ENCODE measurements at places on chromosomes 1 and 21.

DNA sequence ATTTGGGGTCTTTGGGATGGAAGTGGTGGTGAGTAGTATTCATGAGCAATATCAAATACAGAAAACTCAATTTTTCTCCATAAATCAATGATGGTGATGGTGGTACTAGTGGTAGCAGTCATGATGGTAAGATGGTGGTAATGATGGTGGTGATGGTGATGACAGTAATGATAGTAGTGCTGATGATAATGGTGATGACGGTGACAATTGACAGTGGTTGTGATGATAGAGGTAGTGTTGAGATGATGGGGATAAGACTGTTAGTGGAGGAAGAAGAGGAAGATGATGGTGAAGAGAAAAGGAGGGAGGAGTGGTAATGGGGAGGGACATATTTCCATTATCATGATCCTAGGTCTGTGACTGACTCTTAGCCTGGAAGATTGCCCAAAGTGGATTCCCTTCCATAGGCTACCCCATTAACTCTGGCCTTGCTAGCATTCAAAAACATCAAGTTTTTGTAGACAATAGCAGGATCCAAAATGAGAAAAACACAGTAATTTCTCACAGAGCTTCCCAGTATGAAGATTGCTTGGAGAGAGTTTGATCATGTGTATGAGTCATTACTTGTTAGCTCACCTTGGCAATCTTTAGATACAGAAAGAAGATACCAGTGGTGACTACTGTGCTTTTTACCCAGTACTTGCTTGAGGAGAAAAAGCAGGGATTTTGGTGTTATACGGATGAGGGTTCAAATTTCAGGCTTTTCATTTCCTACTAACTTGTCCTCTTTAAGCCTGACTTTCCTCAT lies 93.9 kb downstream of the ATP1A1 start:
- no peak for DNase-seq

DNA sequence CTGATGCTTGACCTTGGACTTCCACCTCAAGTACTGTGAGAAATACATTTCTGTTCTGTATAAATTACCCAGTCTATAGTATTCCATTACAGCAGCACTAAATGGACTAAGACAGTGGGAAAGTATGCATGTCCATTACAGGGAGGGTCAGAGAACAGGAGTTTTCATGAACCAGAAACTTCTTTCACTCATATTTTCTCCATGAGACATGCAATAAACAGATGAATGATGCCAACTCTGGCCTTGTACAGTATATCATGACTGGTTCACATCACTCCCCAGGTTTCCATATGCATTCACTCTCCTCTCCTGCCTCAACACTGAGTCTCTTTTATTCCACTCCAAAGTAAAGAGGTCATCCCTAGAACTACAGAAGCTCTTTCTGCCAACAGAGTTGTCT lies 4.5 kb upstream of the IFI16 start:
- DNase-seq: no peak

GRCh38 chr1:163069142-163069541 lies at the start of gene RGS4:
Gene RGS4 (plus strand): TSS chr1:163069361. CDS start chr1:163069485, 124 bp downstream.
- peak; percentile 97 for DNase-seq

DNA sequence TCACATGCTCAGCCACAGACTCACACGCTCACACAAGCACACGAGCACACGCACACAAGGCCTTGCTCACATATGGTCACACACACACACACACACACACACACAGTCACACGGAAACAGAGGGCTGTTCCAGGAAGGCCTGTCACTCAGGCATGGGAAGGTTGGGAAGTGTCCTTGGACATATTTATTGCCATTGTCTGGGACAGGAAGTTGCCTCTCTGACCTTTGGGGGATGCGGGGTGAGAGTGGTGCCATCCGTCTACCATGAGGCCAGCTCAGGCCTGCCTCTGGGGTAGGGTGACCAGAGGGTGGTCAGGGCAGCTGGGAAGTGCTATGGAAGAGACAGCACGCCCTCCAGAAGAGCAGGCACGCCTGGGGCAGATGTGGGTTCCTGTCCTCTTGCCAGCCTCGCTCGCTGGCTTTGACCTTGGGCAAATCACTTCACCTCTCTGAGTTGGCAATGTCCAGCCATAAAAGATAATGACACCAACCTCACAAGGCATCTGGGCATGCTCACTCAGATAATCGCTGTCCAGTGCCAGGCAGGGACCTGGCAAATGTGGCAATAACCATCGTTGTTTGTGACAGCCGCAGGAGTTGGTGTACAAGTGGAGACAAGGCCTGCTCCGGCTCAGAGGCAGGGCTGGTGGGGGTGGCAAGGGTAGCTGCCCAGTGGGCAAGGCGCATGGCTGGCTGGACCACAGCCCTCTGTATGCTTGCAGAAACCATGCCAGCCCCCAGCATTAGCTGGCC lies 8.0 kb upstream of the GUCA2A start:
- peak; percentile 21 for DNase-seq

DNA sequence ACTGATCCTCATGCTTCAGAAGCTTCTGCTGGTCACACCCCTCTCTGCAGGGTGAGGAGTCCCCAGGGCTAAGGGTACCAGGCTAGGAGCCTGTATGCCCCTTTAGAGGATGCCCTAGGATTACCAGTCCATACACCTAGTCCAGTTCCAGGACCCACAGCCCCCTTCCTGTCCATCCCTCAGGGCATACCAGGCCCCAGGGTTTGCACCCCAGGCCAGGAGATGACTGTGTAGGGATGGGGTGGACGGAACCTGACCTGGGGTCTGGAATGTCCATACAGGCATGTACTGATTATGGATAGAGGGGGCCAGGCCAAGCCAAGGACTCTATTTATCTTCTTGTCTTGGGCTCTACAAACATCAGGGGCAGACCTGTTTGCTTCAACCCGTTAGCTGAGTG lies 34.9 kb downstream of the TRIM67 start:
- no peak for DNase-seq

DNA sequence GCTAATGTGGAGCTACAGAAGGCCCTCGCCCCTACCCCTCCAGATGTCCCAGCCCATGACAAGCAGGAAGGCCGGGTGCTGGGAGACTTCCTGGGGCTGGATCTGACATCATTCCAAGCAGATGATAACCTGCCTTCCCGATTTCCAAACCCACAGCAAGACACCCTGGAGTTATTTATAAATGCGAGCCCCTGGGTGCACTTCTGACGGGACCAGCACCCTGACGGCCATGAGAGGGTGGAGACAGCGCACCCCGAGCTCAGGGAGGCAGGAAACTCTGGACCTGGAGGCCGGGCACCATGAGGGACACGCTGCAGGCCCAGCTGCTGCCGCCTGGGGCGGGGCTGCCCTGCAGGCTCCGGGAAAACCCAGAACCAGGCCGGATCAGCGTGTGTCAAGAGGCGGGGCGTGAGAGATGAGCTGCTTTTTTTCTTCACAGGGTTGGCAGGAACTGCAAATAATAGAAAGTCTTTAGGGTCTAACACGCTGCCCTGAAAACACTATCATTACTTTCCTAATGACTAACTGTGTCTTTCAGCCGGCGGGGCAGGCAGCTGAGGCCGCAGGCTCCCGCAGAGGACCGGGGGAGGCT lies 2.5 kb upstream of the PCBP3 start:
- DNase-seq: peak; percentile 85

DNA sequence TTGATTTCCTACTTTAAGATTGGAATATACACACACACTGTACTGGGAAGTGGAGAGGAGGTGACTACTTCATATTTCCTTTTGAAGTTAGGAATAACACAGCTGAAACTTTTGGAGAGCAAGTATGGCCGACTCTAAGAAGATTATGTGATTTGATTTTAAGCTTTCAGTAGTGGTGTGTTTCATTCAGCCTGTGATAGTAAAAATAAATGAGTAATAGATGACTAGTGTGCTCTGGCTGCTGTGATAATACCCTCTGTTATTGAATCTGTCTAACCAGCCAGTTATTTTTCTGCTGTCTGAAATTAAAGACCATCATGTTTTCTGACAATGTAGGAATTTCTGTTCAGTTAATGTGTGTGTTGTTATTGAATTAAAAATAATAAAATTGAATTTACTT lies 48.3 kb downstream of the CTTNBP2NL start:
- DNase-seq: no peak

- peak; percentile 6 for DNase-seq
These were observed 165.9 kb downstream of the ADGRL4 start for GRCh38 chr1:78840453-78841271.

- DNase-seq: no peak
These were observed 62.1 kb downstream of the PIK3R3 start for GRCh38 chr1:46070164-46070814.

DNA sequence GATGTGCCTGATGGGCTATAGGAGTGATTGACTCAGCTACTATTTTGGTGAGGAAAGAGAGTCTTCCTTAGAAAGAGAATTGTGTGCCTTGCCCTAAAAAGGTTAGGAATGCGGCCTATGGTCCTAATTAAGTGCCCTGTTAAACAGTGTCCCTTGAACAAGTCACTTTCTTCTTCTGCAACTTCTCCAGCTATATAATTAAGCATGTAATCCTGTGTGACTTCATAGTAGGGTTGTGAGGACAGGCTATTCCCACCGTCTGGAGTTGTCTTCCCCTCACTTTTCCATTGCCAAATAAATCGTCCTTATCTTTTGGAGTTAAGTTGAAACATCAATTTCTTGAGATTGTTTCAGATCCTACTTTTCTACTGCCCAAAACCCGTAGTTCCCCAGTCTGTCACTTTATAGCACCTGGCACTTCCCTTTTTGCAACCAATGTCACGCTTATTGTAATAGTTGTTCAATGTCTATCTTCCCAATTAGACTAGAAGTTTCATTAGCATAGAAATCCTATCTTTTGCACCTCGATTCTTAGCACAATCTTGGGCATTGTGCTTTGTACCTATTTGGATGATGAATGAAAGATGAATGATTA lies 27.6 kb upstream of the SLC16A1 start:
- DNase-seq: no peak

GRCh38 chr1:203506858-203507626 lies 13.1 kb downstream of the OPTC start:
- DNase-seq: peak; percentile 40

GRCh38 chr1:53370369-53370961 lies 42.6 kb upstream of the LRP8 start:
- no peak for DNase-seq

GRCh38 chr1:203558064-203558760 lies 64.3 kb downstream of the OPTC start:
- peak; percentile 39 for DNase-seq

- DNase-seq: no peak
These were observed 6.5 kb downstream of the PPIE start for GRCh38 chr1:39745016-39745670.

DNA sequence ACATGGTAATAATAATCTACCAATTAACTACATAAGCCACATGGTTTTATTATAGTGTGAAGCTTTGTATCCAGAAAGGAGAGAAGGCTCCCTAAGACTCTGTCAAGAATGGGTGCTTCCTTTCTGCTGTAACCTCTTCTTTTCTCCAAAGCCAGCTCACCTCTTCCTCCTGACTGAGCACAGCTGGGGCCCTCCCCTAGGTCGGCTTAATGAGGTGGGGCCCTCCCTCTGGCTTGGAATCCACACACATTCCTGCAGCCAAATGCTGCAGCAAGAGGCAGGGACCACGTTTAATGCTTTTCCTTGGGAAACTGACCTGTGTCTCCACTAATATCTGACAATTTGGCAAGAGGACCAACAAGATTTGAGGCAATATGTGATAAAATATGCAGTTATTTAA lies 94.8 kb downstream of the DSCAM start:
- DNase-seq: peak; percentile 73

GRCh38 chr1:48794816-48795215 lies 18.1 kb upstream of the BEND5 start:
- DNase-seq: no peak

- no peak for DNase-seq
These were observed 11.4 kb downstream of the SLC45A3 start for GRCh38 chr1:205668951-205669340.

- no peak for DNase-seq
These were observed 154.3 kb downstream of the PLXNA2 start for GRCh38 chr1:208089761-208090370.

GRCh38 chr1:172838680-172839313 lies 179.9 kb downstream of the FASLG start:
- DNase-seq: no peak

- peak; percentile 30 for DNase-seq
These were observed 5.8 kb downstream of the INKA2 start for GRCh38 chr1:111733183-111733991.

DNA sequence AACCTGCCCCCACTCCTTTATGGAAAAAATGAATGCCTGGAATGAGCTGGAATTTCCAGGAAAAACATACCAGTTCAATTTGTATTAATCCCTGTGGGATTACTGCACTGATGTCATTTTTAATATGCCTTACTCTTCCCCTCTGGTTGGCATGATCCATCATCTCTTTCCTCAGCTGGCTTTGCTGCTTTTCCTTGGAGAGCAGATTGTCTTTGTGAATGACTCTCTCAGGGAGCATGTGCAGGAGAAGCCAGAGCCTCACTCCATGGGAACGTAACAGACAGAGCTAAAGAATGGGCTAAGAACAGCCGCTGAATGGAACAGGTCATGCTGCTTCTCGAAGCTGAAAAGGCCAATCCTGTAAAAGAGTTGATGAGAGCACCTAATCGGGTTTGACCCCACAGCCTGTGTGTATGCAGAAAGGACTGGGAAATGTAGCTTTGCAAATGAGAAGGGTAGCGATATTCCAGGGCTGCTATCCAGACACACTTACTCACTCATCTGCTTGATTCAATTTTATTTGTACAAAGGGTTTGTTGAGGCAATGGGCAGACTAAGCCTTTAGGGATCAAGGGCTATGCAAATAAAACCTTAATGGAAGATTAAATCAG lies 20.7 kb downstream of the PHC2 start:
- peak; percentile 68 for DNase-seq

- peak; percentile 66 for DNase-seq
These were observed 2.7 kb downstream of the MAN1C1 start for GRCh38 chr1:25619101-25619890.

GRCh38 chr1:207049054-207049453 lies 2.0 kb downstream of the YOD1 start:
- DNase-seq: no peak

GRCh38 chr1:34237151-34237815 lies 60.6 kb downstream of the C1orf94 start:
- no peak for DNase-seq

DNA sequence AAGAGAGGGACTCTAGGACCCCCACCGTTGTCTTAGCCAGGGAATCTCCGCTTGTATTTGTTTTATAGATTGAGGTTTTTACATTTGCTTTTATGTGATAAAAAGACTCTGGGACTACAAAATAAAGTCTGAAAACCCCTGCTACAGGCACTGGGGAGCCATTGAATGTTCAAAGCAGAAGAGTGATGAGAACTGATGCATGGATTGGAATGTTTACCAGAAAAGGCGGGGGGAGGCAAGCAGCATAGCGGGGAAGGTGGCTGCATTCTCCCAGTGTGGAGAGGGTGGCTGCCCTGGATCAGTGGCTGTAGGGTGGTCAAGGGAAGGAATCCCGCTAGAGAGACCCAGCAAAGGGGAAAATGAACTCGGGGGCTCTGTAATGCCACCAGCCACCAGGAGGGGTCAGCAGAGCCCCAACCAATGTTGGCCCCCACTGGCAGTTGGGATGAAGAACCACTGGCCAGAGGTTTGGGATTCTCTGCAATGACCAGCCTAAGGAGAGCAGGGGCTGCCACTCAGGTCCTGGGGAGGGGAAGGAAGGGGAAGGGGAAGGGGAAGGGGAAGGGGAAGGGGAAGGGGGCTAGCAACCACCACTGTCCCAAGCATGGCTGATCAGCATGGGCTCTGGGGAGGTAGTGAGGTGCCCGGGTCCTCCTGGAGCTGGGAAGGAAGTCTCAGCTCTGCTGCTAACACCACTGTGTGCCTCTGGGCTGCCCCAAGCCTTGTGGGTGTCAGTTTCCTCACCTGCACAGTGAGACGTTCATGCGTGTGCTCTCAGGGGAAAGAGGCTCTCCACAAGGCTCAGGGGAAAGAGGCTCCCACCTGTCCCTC lies 19.2 kb upstream of the PEF1 start:
- DNase-seq: peak; percentile 44

- DNase-seq: no peak
These were observed 18.1 kb upstream of the IFFO2 start for GRCh38 chr1:18974606-18975005.

- peak; percentile 92 for DNase-seq
These were observed at the start of gene ABL2 for GRCh38 chr1:179229214-179230140. Gene ABL2 (minus strand): TSS chr1:179229677. CDS start chr1:179229397, 280 bp downstream.

Data from NCI-H69 (cell line).